ENCODE measurements at places on chromosomes 5 and 9.
A peak's percentile ranks its signal among the peaks of the same experiment; 100 is the strongest.

DNA sequence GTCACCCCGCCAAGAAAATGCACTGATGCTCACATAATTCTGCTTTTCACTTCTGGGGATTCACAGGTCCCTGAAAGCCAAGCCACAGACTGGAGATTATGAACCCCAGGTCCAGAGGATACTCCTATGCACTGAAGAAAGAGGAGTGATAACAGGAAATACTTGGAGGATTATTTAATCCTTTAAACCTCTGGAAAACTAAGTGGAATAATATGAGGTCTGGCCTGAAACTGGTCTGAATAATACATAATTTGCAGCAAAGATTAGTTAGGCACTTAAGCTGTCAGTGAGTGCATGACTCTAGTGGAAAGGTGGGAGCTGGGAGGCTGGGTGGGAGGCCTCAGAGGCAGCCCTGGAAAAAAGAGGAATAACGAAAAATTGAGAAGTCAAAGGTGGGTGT, 45.7 kb downstream of the MARCHF3 start:
- no peak for DNase-seq

- no peak for DNase-seq
Observed at GRCh38 chr5:33810491-33811120, 81.2 kb downstream of the ADAMTS12 start.

DNA sequence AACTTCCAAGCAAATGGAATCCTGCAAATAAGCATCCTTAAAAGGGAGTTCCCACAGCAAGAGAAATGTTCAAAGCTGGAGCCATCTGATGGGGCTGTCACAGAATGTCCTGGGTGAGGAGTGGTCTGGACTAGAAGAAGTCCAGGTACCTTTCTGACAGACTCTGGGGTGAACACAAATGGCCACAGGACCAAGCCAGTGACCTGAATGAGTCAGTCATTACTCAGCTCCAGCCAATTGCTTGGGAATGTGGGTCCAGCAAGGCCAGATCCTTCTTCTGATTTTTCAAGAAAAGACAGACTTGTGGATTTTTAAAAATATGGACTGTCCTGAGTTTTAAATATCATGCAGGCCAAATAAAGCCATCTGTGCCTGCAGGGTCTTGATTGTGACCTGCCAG, 30.1 kb downstream of the GALNT10 start:
- no peak for DNase-seq

GRCh38 chr5:142219146-142219545, 105.7 kb downstream of the SPRY4 start:
- no peak for DNase-seq

GRCh38 chr9:120693700-120694008, 20.6 kb downstream of the MEGF9 start:
- no peak for DNase-seq

GRCh38 chr9:83649080-83649479, 26.1 kb downstream of the IDNK start:
- DNase-seq, result peak; percentile 45

- DNase-seq, result peak; percentile 38
Observed at GRCh38 chr9:98809311-98810101, 2.0 kb downstream of the GALNT12 start.

DNA sequence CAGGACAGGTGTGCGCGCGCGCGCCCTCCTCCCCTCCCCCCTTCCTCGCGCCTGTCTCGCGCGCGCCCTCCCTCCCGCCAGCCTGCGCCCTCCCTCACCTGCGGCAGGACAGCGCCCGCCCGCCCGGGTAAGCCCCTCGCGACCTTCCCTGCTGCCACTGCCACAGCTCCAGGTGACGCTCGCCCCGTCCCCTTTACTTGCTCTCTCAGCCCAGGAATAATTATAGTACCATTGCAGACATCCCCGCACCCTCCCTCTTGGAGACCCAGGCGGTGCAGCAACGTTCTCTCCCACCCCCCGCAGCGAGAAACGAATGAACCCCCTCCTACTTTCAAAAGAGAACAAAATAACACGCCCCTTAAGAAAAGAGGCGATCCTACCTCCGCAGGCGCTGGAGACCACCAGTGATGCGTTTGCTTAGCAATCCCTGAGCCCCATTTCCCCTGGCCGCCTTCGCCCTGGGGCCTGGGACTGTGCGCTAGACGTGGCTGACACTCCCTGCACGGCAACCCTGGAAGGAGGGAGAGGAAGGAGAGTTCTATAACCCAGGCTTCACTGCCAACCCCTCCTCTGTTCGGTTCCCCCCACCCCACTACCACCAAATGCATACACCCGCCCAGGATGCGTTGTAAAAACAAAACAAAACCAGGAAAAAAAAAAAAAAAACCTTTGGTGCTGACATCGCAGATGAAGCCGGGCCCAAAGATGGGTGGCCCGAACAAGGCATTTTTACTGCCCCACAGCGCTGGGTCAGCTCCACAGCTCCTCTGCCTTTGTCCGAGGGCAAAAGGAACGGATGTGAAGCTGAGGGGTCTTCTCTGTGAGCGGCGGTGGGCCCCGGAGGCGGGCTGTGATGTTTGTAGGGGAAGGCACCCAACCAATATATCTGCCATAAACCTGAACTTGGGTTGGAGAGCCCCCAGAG, 5.6 kb upstream of the PURA start:
- no peak for DNase-seq

DNA sequence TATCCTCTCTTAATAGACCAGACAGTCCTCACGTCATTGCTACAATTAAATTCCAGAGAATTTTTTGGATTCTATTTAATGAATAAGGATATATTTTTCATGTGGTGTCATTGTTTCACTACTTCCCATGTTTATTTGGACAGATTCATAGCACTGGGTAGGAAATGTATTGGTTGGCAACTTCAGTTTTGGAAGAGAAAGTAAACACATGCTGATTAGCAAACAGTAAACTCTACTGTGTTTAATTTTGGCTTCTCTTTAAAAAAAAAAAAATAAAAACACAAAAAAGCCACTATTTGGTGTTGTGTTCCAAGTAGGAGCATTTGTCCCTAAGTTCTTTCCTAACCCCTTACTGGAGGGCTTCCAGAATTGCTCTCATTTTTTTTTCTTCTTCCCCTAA, 77.3 kb downstream of the NFIB start:
- no peak for DNase-seq

DNA sequence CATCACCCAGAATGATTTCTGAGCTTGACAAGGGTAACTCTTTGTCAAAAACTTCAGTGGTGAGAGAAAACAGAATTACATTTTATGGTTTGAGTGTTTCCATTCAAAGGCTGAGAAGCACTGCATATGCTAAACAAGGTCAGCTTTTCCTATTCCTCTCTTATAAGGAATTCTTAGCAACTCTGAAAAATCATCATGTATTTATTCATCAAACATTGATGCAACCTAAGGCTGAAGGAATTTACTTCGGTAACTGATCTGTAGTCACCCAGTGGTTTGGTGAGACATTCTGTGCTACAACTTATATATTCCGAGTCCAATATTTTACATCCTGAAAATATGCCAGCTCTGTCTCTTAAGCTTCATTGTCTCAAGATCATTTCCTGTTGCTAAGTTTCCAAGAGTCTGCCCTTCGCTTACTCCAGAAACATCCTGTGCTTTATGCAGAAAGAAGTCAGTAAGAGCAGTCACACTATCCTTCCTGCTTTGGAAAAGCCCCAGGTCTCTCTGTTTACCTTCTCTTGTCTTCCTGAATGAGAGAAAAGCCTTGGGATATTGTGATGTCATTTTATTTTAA, 176.6 kb upstream of the TBCA start:
- no peak for DNase-seq

DNA sequence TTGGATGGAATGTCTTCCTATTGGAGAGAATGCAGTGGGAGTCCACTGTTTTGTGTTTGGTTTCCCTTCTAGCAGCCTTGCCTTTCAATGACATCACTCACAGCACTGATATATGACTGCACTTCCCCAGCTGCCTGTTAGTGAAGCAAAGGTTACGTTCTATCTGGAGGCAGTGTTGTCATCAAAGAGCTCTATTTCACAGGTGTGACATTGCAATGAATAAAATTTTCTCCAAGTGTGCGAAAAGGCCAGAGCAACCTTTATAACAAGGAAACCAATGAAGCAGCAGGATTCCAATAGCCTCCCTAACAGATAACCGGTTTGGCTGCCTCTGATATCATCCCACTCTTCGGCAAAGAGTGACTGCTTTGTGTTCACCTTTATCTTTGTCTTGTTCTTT, 523.5 kb upstream of the ZNF608 start:
- DNase-seq, result peak; percentile 10

GRCh38 chr9:98300611-98301010, 45.2 kb upstream of the TBC1D2 start:
- no peak for DNase-seq

DNA sequence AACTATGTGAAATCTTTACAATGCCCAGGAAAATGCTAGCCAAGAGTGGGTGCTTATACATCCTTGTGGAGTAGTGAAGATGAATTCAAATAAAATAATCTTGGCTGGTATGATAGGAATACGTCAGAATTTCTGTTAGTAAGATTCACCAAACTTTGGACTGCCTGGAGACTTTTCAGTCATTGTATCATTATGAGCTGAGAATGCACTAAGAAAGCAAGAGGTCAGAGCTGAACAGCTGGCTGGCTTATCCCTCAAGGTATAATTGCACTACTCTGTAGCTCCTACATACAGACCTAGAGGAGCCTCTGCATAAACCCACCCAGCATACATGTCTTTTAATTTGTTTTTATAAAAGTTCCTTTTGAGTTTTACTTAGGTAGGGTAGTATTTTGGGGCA, 568.5 kb upstream of the RIOK2 start:
- no peak for DNase-seq

DNA sequence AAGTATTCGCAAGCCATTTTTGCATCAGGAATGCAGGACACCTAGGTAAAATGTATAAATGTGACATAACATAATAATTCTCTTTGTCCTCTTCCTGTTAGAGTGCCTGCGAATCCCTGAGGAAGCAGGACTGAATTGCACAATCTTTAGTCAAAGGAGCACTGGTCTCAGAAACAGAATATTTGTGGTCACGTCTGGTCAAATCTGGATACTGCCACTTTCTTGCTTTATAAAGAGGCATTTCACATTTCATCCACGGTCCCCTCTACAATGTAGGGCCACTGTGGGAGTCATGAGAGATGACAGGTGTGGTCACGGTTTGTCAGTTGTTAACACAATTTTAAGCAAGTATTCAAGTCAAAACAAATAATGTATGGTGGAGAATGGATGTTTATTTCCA, 564.0 kb downstream of the IRX1 start:
- no peak for DNase-seq

DNA sequence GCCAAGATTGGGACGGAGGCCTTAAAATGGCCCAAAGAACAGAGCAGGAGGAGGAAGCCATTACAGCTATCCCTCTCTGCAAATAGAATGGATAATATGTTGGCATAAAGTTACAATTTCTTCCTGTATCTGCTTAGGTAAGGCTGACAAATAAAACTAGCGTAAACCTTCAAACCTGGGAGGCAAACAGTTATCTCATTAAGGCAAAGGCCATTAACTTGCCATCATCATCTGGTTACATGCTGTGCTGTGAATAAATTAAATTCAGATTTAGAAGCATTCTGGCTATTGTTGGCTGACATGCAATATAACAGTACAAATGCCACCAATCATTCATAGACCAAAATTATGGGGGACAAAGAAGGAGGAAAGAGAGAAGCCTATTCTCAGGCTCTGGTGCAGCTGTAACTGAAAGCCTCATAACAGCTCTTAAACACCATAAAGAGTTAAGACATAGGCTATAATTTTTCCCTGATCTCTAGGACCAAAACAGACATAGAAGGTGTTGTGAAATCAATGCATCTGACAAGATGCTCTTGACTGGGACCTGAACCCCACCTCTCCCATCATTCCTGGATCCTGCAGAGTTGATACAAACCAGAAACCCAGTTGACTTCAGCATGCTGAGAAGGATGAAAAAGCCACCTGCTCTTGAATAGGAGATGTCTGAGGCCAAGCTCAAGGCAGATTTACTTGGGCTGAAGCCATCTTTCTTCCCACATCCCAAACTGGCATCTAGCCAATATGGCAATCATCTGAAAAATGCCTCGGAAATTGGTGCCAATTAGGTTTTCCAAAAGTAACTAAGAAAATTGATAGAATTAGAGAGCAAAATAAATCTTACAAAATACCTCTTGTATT, 62.5 kb downstream of the PLCXD3 start:
- DNase-seq, result no peak

Measured in NCI-H146 (cell line).